ENCODE measurements at places on chromosomes 1 and 21.
A peak's percentile ranks its signal among the peaks of the same experiment; 100 is the strongest.

GRCh38 chr1:31576201-31576669, at the start of gene TINAGL1:
Gene TINAGL1 (plus strand): TSS chr1:31576515. CDS start chr1:31577149, 634 bp downstream.
- DNase-seq, result no peak

- DNase-seq, result no peak
These were observed 2.2 kb downstream of the OR10Z1 start for GRCh38 chr1:158607296-158607695.

DNA sequence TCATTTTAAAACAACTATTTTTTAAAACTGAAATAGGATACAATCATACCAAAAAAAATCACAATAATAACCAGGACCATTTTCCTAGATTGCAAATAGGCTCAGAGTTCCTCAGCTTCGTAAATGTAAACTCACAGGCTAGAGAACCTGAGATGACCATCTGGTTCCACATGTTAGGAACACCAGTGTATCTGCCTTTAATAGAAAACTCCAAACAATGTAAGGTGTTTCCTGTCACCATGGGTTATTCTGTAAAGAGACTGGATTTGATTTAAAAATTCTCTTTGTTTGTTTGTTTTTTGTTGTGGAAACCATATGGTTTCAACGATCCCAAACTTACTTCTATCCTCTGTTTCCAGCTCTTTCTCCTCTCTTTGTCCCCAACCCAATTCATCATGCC, 197.5 kb downstream of the ZZZ3 start:
- DNase-seq, result no peak

- DNase-seq, result peak; percentile 56
These were observed 28.5 kb downstream of the NIBAN1 start for GRCh38 chr1:184945678-184946412.

- DNase-seq, result no peak
These were observed 33.6 kb upstream of the ZFP69B start for GRCh38 chr1:40416709-40417108.

- no peak for DNase-seq
These were observed 72.4 kb downstream of the ELAVL4 start for GRCh38 chr1:50181027-50181663.

DNA sequence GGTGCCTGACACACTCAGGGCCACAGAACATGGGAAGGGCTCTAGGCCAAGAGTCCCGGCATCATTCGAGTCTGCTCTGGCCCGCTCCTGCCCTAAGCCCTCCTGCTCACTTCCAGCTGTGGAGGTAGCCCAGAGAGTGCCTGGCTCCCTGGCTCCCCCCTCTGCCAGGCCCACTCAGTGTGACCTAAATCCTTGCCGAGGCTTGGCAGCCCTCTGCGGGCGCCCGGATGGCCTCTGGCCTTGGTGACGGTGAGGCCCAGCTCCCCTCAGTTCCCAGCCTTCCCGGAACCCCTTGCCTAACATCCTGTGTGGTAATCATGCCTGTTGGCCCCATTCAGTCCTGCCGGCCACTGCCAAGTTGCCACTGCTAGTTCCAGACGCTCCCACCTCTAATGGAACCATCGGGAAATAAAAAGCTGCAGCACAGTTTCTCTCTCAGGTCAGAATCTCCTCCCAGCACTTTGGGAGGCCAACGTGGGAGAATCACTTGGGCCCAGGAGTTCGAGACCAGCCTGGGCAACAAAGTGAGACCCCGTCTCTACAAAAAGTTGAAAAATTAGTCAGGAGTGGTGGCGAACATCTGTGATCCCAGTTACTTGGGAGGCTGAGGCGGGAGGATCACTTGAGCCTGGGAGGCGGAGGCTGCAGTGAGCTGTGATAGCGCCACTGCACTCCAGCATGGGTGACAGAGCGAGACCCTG, 1.2 kb upstream of the H6PD start:
- DNase-seq, result peak; percentile 49

DNA sequence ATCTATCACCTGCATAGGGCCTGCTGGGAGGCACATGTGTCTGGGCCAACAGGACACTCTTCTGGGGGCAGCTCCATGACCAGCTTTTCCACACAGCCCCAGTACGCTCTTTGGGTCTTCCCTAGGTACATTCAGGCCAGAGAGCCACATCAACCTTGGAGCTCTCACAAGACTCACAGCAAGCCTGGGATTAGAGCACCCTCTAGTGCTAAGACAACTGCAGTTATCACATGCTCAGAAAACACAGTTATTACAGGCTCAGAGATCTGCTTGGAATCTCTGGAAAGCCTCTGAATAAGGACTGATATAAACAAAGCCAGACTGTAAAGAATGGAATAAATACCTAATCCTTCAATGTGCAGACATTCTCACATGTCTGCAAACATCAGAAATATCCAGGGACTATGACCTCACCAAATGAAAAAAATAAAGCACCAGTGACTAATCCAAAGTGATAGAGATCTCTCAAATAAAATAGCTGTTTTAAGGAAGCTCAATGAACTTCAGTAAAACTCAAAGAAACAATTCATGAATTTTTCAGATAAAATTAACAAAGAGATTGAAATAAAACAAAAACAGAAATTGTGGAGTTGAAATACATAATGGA, 563.9 kb upstream of the NR5A2 start:
- DNase-seq, result peak; percentile 80

DNA sequence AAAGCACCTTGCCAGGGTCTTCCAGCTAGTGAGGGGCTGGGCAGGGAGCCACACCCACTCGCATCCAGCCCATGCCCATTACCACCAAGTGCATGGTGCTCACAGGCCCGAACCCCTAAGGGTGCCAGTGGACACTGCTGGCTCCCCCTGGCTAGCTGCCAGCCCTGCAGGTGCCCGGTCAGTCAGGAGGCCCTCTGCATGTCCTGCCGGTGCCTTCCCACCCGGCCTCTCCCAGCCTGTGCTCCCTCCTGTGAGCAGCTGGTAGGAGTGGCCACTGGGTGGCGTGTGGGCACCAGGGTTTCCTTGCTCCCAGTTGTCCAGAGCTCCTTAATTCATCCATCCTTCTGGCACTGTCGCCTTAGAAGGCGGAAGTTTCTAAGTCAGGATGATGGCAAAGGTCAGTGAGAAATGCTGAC, 33.4 kb downstream of the QSOX1 start:
- DNase-seq, result peak; percentile 71

DNA sequence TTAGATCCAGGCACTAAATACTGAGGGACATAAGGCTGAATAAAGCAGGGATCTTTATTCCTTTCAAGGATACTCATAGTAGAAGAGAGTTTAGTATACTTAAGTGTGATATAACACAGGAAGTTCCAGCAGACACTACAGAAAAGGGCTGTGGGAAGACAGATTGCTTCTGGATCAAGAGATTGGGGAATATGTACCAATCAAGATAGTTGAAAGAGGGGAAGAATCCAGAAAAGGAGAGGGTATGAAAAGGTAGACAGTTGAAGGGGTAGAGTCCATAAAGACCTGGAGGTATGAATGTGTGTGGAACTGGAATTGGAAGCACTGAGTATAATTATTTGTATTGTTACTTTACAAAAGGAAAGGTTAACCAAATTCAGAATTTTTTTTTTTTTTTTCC, 2.4 kb downstream of the RPS6KC1 start:
- DNase-seq, result no peak

DNA sequence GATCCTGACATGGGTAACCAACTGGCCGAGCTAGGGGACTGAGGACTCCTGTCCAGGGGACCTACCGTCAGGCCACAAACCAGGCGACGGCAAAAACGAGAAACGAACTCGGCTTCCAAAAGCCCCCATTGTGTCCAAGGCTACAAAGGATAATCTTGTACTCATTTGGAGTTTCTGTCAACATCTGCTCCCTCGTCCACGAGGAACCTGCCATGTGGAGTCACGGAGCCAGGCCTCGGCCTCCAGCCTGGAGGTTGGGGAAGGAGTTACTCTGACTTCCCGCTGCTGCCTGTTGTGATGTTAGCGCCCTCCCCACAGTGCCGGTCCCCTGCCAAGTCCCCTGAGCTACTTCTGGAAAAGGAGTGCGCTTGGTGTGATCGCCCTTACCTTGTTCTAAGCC, 7.3 kb downstream of the KRTAP10-1 start:
- DNase-seq, result no peak

- no peak for DNase-seq
These were observed 1.1 kb upstream of the LBR start for GRCh38 chr1:225428881-225429455.

DNA sequence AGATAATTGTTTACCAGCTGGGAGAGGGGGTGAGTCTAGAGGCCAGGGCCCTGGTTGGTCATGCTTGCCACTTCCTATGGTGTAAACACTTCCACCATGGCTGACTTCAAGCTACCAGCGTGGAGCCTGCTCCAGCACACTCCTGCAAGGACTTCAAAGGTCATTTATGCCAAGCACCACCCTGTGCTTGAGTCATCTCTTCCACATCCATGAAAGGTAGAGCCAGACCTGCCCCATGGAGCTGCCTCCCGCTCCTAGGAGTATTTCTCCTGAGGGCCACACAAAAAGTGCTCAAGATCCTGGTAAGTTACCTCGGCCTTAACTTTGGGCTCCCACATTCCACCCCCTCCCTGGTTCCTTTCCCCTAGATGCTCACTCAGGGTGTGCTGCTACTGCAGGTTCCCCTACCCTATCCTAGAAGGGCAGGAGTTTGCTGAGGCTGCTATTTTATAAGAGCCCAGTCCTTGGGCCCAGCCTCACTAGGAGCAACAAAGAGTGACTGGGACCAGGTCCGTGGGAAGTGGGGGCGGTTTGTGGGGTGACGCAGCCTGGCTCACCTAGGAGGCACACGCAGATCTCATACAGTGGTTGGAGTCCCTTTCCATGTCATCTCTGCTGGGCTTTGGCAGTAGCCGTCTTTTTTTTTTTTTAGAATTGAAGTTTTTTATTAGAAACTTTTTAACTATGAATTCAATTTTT, 2.4 kb downstream of the RAB7B start:
- peak; percentile 19 for DNase-seq

GRCh38 chr1:198902655-198903054, 263.8 kb downstream of the PTPRC start:
- no peak for DNase-seq

Data from EH (cell line).